ENCODE measurements at places on chromosomes 13 and 19.

- no peak for DNase-seq
Observed at GRCh38 chr13:28271056-28271840, 132.9 kb downstream of the PAN3 start.

DNA sequence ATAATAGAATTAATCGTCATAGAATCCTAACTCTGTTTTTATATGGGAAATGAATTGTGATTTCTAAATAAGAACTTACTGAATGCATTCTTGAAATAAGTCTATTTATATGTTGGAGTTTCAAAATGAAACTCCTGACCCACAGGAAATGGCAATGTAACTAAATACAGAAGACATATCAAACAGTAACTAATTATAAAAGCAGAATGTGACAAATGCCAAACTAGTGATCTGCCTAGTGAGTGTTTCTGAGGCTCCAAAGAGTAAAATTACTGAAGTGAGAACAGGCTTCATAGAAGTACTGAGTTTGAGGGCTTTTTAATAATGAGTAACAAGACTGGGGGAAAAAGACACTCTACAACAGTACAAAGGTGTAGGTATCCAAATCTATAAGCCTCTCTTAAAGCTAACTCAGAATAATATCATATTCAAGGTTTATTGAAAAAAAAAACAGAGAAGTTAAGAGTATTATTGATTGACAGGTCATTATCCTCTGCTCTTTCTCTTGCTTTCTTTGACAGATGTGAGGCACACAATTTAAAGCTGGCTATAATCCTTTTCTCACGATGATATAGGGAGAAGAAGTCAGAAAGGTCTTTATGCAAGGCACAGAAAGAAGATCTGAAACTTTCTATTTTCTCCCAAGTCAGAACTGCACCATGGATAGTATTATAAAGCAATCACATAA is 17.4 kb upstream of the ATXN8OS start:
- DNase-seq: no peak

DNA sequence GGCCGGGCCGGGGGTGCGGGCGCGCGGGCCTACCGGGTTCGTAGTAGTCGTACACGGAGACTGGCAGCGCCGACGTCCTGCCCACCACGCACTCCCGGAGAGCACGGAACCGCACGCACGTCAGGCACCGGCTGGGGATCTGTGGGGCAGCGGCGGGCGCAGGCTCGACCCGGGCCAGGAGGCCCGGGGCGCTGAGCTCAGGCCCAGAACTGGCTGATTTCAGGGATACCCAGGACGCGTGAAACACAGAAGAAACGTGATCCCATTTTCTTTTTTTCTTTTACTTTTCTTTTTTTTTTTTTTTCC is 9.0 kb downstream of the F2RL3 start:
- DNase-seq: no peak

- no peak for DNase-seq
Observed at GRCh38 chr13:101058841-101059240, 357.5 kb downstream of the NALCN start.

DNA sequence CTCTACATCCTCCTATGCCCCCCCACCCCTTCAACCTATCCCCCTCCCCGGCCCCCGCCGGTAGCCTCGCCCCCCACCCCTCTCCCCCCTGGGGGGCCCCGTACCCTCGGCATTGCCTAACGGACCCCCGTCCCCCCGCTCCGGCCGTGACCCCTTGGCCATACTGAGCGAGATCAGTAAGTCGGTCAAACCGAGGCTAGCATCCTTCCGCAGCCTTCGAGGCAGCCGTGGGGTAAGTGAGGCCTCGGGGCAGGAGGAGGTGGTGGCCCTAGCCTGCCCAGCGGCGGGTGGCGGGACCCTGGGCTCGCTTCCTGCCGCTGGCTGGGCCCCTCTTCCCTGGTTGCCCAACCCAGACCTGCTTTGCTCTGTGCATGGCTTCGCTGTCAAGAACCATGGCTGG is 6.5 kb downstream of the TRIP10 start:
- DNase-seq: no peak

DNA sequence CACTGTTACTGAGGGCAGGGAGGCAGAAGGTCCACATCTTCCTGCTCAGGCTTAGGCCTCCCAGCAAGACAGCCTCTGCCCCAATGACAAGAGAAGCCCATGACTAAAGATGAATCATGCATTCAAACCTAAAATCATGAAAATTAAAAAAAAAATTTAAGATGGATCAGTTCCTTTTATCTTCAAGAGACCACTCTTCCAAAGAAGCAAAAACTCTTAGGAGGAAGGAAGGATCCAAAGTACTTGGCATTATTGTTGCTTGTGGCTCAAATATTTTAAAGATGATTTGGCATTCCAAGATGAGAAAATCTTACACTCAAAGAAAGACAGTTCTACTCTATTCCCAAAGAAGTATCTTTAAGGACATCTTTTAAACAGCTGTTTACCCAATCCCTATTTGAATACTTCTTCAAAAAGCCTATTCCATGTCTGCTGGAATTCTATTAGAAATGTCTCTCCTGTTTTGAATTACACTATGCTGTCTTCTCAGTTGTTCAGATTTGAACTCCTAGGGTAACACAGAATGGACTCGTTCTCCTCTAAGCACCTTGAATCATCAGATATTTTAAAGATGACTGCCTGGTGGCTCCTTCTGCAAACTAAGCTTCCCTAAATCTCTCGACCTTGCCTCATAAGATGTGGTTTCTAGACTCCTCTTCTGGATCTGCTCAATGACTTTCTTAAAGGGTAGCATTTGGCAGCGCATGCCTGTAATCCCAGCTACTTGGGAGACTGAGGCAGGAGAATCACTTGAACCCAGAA is 7.0 kb downstream of the SERP2 start:
- DNase-seq: no peak

- DNase-seq: no peak
Observed at GRCh38 chr13:39051157-39051556, 12.9 kb downstream of the NHLRC3 start.

DNA sequence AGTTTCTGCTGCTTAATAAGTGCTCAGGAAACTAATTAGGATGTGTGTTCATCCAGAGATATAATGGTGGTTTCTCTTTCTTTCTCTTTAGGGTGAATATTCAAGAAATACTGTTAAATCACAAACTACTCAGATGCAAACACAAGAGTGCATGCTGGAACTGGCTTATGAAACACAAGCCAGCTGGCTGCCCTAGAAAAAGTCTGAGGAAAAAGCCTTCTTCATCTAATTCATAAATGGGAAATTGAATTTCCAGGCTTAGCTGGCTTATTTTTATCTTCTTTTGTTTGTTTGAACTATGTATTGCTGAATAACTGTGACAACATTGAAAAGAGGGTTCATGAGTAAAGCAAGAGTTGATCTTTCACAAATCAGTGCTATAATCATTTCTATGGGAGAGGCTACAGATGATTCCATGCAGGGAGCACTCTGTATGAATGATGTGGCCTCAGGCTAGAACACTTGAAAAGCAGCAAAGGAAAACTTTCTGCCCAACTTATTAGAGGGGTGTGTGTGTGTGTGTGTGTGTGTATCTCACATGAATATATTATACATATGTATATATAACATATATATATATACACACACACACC is 69.8 kb upstream of the SCEL start:
- DNase-seq: no peak

- no peak for DNase-seq
Observed at GRCh38 chr19:15672580-15673175, at the start of gene CYP4F12. TSS of gene CYP4F12 (plus strand) at chr19:15673087. CDS start at chr19:15673530, 443 bp downstream.

GRCh38 chr13:114025405-114025713 is 51.5 kb upstream of the C13orf46 start:
- DNase-seq: no peak

- no peak for DNase-seq
Observed at GRCh38 chr19:12484011-12484370, 625 bp downstream of the ZNF709 start.

- DNase-seq: no peak
Observed at GRCh38 chr13:85597790-85598500, 201.3 kb downstream of the SLITRK6 start.

- DNase-seq: no peak
Observed at GRCh38 chr13:48849515-48849914, 126.2 kb upstream of the FNDC3A start.

- no peak for DNase-seq
Observed at GRCh38 chr13:98397221-98397620, 179.7 kb downstream of the STK24 start.

- DNase-seq: no peak
Observed at GRCh38 chr13:50794226-50794625, 49.3 kb downstream of the DLEU7 start.

- DNase-seq: no peak
Observed at GRCh38 chr19:31099515-31100205, 249.6 kb downstream of the TSHZ3 start.

DNA sequence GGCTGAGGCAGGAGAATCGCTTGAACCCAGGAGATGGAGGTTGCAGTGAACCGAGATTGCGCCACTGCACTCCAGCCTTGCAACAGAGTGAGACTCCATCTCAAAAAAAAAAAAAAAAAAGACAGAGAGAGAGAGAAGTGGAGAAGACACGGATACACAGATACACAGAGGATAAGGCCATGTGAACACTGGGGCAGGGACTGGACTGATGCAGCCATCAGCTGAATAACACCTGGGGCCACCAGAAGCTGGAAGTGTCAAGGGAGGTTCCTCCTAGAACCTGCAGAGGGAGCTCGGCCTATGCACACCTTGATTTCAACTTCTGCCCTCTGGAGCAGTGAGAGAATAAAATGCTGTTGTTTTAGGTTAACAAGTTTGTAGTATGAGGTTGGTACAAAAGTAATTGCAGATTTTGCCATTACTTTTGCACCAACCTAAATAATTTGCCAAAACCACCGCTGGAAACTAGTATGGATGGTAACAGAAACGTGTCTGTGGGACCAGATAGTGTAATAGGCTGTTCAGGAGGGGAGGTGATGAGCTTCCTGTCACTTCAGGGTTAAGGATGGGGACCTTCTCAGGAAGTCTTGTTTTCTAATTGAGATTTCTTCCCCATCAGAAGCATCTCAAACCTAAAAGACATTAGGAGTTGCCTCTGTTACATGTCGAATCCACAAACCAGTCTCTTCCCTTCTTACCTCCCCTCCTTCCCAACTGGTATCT is 36.4 kb upstream of the IGSF23 start:
- DNase-seq: no peak

- DNase-seq: no peak
Observed at GRCh38 chr19:8075158-8076074, 22.9 kb downstream of the CCL25 start.

- DNase-seq: no peak
Observed at GRCh38 chr19:41616792-41617621, 9.9 kb downstream of the CEACAM4 start.

GRCh38 chr13:72552731-72553130 is 174.7 kb downstream of the MZT1 start:
- no peak for DNase-seq

DNA sequence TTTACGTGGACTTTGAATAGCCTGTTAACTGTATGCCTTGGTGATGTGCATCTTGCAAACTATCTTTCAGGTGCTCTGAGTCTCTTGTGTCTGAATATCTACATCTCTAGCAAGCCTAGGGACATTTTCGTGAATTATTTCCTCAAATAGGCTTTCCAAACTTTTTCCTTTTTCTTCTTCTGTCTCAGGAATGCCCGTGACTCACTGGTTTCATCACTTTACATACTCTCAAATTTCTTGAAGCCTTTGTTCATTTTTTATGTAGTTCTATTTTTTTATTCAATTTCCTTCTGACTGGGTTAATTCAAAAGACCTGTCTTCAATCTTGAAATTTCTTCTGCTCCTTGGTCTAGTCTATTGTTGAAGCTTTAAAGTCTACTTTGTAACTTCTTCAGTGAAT is 332.2 kb downstream of the OXGR1 start:
- DNase-seq: no peak

GRCh38 chr19:31439270-31439573 is 90.0 kb upstream of the TSHZ3 start:
- no peak for DNase-seq

- DNase-seq: no peak
Observed at GRCh38 chr13:36436811-36437210, 4.5 kb downstream of the CCNA1 start.

DNA sequence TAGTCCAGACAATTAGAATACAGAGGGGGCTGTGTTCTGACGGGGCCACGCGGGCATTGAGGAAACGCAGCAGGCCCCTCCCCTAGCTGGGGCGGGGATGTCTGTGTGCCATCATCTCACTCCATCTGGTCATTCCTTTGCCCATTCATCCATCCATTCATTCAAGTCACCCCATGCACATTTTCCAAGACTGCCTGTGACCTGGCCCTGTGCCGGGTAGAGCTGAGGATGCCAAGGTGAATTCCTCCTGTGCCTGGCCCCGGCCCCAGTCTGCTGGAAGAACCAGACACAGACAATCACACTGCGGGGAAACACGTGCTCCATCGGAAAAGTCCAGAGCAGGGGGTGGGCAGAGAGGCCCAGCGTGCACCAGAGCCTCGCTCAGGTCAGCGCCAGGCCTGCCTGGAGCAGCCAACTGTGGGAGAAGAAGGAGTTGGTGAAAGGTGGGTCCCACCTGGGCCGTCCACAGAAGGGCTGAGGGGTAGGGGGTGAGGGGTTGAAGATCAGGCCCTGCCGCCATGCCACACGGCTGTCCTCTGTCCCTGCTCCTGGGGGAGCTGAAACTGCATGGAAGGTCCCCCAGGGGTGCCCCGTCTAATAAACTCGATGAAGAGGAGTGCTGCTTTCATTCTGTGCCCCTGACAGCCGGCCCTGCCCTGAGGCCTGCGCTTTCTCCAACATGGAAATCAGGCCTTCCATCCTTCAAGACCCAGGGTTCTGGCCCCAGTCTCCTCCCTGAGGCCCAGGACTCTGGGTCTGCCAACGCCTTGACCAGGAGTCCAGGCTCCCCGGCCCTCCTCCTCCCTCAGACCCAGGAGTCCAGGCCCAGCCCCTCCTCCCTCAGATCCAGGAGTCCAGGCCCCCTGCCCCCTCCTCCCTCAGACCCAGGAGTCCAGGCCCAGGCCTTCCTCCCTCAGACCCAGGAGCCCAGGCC is 1.6 kb upstream of the CACNG6 start:
- no peak for DNase-seq

GRCh38 chr19:31532034-31532433 is 182.8 kb upstream of the TSHZ3 start:
- DNase-seq: no peak

DNA sequence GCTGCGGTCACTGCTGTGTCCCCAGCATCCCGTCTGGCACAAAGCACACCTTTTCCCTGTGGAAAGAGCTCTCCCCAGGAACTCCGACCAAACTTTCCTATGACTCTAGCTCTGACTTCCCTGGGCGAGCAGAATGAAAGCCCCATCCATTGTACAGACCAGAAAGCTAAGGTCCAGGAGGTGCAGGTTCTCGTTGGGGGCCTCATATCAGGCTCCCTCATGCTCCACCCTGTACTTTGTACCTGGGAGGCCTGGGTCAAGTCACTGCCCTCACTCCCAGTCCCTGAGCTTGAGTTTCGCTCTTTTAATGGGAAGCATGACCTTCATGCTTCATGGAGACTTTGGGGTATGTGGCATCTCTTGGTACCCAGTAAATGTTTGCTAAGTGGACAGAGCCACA is 18.4 kb downstream of the CYTH2 start:
- DNase-seq: no peak

DNA sequence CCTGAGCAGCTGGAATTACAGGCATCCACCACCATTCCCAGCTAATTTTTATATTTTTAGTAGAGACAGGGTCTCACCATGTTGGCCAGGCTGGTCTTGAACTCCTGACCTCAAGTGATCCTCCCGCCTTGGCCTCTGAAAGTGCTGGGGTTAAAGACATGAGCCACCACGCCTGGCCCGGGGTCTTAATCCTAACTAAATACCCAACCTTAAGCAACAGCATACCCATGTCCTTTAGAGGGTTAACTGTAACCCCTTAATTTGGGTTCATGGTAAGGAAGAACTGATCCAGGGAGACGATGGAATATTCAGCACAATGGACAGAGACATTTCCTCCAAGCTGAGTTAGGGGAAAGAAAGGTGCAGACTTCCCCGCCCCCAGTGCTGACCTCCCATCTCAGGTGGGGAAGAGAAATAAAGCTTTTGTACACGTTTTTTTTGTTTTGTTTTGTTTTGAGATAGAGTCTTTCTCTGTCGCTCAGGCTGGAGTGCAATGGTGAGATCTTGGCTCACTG is 8.7 kb upstream of the GALP start:
- DNase-seq: no peak
